Putamen (tissue), 1 donor: ENCODE measurements at places on chromosomes 13 and 19.

DNA sequence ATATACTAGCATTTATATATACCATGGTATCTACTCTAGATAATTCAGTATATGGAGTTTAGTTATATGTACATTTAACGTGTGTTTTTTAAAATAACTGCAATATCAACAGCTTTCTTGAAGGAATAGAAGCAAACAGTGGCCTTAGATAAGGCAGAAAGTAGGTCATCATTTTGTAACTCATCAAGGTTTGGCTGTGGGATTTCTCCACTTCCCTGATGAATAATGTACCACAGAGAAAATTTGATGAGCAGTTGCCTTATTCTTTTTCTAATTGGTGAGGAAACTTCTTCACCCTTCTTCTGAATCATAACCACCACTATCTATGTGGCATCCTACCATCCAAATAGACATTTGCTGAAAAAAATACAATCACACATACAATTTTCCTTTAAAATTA is 590.2 kb upstream of the SPRY2 start:
- no peak for DNase-seq

DNA sequence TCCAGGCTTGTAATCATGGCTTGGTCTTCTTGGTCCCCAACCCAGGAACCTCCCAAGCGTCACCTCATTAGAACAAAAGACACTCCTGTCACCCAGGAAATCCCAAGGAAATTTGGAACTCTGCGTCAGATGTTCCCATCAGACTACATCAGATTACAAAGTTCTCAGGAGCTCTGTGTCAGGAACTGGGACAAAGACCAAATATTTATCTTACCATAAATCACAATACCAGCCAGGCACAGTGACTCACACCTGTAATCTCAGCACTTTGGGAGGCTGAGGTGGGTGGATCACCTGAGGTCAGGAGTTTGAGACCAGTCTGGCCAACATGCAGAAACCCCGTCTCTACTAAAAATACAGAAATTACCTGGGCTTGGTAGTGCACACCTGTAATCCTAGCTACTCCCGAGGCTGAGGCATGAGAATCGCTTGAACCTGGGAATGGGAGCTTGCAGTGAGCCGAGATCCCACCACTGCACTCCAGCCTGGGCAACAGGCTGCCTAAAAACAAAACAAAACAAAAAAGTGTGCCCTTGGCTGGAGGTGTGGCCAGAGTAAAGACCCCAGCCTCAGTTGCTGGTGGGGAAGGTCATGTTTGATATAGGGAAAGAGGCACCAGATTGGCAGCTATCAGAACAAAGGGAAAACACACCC is 16.7 kb upstream of the CCDC124 start:
- DNase-seq, result no peak

DNA sequence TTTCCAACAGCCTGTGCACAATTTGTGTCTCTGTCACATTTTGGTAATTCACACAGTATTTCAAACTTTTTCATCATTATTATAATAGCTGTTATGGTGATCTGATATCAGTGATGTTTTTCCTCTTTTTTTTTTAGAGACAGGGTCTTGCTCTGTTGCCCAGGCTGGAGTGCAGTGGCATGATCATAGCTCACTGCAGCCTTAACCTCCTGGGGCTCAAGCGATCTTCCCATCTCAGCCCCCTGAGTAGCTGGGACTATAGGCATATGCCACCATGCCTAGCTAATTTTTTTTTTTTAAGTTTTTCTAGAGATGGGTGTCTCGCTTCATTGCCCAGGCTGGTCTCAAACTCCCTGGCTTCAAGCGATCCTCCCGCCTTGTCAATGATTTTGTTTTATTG is 5.8 kb downstream of the MARK4 start:
- no peak for DNase-seq

GRCh38 chr13:63632321-63632720 is 2216.7 kb upstream of the PCDH20 start:
- no peak for DNase-seq

GRCh38 chr13:73607489-73608156 is 526.6 kb downstream of the KLF12 start:
- DNase-seq, result no peak

DNA sequence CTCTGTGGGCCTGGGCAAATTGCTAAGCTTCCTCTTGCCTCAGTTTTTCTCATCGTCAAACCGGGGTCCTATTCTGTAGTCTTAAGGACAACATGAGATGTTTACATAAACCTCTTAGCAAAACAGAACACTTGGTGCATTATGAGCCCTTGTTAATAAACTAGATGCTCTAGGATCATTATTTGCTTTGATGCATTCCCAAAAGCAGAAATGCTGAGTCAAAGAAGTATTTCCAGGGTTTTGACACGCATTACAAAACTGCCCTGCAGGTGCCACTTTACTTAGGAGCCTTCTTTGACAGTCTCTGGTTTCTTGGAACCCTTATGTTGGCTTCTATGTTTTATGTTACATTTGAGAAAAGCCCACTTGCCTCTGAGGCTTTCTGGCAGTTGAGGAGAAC is 12.1 kb downstream of the AKAP11 start:
- DNase-seq, result no peak

DNA sequence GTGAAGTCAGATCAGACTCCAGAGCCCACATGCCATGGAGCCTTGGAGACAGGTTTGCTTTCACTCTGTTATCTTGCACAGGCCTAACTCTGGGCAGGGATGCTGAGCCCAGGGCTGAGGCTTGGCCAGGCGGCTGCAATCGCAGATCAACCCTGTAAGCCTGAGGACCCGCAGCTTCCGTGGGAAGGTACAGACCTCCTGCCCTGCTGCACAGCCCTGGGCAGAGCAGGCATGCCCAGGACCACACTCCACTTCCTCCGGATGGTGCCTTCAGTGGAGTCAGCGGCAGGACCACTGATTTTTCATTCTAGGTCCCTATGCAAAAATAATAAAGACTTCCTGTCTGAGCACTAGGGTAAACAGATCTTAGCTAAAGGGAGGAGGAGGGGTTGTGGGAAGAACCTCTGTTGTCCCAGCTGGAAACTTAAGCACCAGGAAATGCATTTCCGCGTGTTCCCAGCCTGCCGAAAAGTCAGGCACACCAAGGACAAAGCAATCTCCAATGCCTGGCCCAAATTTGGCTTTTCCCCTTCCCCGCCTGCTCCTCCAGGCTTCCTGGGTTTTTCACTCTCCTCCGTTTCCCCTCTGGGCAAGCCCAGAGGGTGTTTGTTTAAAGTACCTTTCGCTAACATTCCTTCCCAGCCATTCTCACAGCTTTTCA is 87.3 kb downstream of the KCTD15 start:
- DNase-seq, result no peak

DNA sequence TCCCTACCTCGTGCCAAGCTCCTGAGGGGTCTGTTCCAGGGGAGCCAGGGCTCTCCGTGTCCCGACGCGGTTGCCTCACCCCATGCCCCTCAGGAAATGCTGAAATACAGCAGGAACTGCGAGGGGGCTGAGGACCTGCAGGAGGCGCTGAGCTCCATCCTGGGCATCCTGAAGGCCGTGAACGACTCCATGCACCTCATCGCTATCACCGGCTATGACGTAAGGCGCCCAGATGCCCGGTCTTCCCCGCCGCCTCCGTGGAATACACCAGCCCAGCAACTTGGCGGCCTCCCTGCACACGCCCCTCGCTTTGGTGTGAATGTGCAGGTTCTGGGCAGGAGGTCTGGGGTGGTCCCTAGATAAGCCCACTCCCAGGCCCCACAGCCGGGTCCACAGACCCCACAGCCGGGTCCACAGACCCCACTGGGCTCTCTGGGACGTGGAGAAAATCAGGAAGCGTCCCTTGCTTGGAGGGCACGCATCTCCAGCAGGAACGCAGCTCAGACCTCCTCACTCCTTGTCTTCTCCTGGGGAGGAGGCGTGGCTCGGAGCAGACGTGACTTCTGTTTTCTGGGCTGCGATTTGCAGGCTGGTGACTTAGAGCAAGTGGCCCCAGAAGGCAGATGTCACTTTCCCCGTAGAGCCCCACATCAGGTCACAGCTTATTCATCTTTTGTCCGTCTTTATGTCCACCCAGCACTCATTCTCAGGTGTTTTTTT is 19.4 kb upstream of the F7 start:
- no peak for DNase-seq

GRCh38 chr19:5628461-5628860 is 5.6 kb downstream of the SAFB start:
- no peak for DNase-seq

DNA sequence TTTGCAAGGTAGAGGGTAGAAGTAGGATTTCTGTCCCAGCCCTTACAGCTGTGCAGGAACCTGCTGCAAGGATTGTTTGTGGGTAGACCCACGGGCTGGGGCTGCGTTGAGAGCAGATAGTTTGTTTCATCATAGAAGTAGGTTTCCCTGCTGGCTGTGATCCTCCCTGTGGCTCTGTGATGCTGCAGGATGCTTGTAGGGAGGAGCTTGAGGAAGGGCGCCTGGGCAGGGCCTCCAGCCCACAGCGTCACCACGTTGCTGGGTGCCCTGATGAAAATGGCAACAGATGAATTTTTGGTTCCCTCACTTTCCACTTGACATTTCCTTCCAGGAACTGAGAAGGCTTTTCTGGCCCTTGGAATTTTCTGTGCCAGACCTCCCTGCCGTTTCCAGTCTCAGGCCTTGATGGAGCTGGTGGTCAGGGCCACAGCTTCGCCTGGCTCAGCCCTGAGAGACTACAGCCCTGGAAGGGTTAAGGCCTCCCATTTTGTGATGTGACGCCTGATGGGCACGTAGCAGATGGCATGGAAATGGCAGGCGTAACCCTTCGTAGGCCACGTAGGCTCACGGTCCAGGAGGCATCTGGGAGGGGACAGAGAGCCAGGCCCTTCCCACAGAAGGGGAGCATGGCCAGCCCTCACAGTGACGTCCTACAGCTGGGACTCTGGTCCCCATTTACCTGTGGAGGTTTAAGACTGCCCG is 42.2 kb downstream of the GATAD2A start:
- no peak for DNase-seq

DNA sequence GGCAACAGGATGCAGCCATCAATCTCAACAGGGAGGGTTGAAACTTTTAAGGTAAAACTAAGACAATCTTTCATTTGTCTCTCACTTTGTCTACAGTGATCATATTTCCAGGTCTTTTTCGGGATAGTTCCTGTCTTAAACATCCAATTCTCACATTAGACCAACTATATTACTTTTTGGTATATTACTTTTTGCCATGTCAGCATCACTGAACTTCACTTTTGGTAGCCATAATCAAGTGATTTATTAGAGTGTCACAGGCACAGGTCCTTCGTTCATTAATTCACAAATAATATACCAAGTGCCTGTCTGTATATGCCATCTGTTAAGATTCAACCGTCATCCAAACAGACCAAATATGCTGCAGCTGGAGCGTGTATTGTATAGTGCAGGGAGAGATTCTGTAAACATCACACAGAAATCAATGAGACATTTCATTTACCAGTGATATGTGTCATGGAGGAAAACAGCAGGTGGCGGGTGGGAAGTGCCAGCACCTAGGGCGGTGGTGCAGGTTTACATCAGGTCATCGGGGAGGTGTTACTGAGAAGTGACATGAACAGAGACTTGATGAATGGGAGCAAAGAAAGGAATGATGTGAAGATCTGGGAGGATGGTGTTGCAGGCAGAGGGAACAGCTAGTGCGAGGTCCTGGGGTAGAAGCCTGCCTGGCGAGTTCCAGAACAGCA is 24.9 kb downstream of the ARHGEF7 start:
- no peak for DNase-seq

GRCh38 chr13:31121379-31122140 is 40.1 kb downstream of the HSPH1 start:
- no peak for DNase-seq

- no peak for DNase-seq
These were observed 240.9 kb downstream of the FGF9 start for GRCh38 chr13:21911646-21912298.

DNA sequence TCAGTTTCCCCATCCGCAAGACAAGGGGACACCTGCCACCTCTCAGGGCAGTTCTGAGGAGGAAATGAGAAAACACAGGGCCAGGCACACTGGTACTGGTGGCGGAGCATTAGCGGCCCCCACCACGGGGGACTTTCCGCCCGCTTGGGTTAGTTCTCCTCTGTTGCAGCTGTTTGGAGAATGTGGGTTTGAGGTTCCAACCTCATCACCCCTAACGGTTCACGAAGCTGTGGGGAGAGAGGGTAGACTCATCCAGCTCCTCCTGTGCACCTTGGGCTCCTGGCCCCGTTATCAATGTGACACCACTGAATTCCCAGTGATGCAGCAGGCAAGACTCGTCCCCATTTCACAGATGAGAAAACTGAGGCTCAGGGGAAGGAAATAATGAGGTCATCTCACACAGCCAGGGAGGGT is 10.3 kb downstream of the PTPRS start:
- no peak for DNase-seq

- DNase-seq, result no peak
These were observed 1.4 kb upstream of the USF2 start for GRCh38 chr19:35267353-35267817.

- DNase-seq, result no peak
These were observed 2.3 kb downstream of the GRK1 start for GRCh38 chr13:113669231-113669754.

DNA sequence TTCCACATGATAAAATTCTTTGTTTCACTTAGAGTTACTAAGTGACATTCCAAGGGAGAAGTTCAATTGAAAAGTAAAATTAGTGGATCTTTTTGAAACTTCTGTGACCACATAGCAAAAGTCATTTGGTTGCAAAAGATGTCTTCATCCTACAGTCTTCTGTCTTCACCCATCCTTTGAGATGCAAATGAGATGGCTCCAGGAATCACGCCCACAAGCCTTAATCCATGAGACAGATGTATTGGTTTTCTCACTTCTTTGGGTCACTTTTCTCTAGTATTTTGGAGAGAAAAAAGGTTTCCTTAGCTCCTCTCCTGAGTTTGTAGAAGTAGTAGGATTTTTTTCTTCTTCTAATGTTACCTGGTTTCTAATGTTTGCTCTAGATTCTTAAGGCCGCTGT is 259.5 kb upstream of the SLC10A2 start:
- no peak for DNase-seq

DNA sequence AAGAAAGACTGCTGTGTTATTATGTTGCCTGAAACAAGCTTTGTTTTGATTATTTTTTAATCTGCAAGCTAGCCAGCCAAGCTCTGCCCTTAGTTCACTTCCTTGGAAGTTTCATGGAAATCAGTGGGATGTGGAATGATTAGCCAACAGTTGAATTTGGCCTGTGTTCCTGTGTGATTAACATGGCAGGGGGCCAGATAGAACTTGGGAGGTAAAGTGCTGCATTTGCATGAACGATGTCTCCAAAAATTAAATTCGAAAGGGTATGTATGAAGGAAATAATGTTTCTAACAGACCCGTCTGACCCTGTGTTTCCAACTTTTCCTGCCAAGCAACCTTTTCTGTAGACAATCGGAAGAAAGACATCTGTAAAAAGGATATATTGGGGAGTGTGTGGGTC is 32.2 kb downstream of the UFM1 start:
- DNase-seq, result no peak
